ENCODE measurements at places on chromosomes 16 and 17.
A peak's percentile ranks its signal among the peaks of the same experiment; 100 is the strongest.

DNA sequence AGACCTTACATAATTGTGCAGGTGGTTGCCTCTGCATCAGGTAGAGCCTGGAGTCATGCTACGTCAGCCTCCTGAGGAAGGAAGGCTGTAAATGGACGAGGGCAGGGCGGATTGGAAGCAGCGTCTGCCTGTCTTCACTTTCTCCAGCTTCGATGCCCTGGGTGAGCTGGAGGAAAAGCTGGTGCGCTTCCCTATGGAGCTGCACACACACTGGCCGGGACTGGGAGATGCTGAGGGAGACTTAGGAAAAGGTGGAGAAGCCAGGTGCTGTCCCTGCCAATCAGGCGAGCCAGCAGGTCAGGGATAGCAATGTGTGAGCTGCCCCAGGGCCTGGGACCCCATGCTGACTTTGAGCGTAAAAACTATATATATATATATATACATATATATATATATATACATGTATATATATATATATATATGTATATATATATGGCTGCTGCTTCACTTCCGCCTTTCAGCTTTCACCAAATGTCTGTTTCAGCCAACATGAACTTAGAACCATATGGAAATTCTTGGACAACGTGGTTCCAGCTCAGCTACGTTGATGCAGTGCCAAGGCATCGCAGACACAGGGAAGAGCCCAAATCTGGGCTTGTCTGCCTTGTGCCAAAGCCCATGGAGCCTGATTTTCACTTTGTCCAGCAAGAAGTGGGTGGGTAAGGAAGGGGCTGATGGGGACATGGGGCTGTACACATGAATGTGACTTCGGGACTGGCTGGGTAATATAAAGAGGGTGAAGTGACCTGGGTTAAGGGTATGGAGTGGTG is 71.5 kb upstream of the NKD1 start:
- DNase-seq, result peak; percentile 81

GRCh38 chr17:31318298-31318801 is 3.1 kb downstream of the EVI2A start:
- peak; percentile 89 for DNase-seq

- no peak for DNase-seq
Measured at GRCh38 chr16:46727184-46727583, 21.0 kb downstream of the MYLK3 start.

DNA sequence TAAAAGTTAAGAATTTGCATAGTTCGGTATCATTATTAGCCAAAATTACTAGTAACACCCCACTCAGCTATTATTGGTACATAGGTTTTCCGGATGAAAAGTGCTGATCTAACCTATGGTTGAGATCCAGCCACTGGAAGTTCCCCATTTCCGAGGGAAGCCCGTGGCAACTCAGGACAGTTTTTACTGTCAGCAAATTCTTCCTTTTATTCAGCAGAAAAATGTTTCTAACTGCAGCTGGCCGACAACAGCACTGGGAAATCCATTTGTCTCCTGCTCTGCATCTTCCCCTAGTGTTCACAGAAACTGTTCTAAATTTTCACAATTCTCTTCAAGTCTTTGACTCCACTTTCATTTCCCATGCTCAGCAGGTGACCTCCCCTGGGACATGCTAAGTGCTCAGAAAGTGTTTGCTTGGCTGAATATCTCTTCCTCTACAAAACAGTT is 15.5 kb upstream of the MMD start:
- DNase-seq, result no peak

GRCh38 chr17:21165922-21166594 is 39.3 kb downstream of the DHRS7B start:
- DNase-seq, result no peak

DNA sequence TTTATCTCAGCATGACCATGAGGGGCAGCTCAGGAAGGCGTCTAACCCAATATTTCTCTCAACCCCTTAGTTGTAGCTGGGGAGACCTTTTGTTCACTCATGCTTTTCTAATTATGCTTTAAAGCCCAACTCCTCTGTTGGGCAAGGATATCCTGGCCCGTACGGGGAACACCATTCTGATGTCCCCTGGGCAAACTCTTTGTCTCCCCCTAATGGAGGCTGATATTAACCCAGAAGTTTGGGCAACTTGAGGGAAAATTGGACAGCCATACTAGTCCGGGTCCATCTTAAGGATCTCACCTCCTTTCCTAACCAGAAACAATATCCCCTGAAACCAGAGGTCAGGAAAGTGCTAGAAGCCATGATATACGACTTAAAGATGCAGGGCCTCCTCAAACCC is 143.7 kb upstream of the COX10 start:
- DNase-seq, result no peak

GRCh38 chr17:48929812-48930165 is 14.9 kb downstream of the SNF8 start:
- no peak for DNase-seq

DNA sequence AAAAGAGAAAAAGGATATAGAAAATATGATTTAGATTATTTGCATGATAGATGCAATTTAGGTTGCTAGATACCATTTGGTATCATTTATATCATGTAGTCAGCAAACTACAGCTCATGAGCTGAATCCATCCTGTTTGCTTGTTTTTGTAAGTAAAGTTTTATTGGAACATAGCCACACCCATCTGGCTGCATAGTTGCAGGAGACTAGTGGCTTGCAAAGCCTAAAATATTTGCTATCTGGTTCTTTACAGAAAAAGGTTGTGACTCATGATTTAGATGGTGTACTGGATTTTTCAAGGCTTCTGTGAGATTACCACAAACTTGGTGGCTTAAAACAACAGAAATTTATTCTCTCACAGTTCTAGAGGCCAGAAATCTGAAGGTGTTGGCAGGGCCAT is 49.9 kb downstream of the MAP2K4 start:
- no peak for DNase-seq

DNA sequence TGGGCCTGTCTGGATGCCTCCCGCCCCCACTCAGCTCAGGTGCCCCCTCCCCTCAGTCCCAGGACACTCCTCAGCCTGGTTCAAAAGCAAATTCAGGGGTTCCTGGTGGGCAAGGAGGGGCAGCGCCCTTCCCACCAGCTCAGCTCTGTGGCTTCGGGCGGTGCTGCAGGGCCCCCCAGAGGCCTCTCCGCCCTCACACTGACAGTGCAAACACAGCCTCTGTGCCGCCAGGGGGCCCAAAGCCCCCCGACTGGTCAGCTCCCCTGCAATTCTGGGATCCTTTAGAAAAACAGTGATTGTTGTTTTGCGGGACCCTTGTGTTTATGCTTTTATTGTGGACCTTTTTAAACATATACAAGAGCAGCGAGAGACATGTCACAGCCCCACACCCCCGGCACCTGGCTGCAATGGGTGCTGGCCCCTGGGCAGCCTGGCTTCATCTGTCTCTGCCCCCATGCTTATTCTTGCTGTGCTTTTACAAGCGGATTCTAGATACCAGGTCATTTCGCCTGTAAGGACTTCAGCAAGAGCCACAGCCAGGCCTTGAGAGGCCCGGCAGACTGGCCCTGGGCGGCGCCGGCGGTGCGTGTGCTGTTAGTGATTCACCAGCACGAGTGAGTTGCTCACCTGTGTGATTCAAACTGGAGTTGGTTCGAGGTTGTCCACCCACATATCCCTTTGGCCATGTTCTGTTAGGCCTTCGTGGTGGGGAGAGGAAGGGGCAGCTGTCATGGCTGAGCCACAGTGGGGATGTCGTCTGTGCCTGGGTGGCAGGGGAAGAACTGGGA is 21.2 kb downstream of the ZNF469 start:
- DNase-seq, result no peak

DNA sequence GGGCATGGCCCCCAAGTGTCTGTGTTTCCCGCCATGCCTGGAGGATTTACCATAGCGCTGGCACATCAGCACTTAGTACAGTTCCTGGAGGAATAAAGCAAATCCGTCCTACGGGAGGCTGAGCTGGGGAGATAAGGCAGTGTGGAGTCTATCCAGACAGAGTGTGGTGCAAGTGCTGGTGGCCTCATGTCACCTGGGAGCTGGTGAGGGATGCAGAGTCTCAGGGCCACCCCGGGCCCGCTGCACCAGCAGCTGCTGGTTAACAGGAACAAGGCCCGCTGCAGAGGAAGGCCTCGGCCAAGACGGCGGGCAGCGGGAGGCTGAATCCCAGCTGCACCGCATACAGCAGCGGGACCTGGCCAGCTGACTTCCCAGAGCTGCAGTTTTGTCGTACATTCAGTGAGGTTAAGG is 57.3 kb upstream of the CDC42EP4 start:
- DNase-seq, result no peak

DNA sequence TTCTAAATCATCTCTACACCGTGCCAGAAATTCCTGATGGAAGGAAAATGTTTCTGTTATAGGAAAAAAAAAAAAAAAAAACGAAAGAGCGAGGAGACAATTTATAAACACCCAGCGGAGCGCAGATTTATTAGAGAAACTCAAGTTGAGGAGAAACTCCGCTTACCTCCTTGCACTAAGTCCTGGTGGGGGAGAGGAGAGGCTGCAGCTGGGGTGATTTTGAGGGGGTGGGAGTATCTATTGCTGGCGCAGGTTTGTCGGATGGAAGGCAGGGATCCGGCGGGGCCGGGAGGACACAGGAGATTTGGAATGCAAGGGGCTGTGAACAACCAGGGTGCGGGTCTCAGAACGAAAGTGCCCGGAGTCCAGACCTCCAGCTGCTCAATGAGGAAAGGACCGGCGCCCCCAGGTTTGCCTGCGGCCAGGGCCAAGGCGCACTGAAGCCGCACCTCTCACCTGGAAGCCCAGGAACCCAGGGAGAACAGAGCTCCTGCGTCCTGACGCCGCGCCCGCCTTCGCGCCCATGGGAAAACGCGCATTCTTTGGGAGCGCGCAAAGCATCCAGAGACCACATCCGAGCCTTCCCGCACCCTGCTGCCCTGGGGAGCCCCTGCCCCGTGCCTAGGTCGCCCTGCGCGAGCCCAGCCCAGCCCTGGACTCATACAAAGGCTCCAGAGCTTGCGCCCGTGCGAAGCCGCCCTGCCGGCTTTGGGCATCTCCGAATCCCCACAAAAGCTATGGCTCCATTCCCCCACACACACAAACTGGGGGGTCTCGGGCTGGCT is 2.6 kb upstream of the HOXB8 start:
- DNase-seq, result no peak

GRCh38 chr16:86951831-86952598 is 365.2 kb downstream of the C16orf95 start:
- no peak for DNase-seq

GRCh38 chr16:55039511-55039910 is 108.8 kb downstream of the IRX5 start:
- DNase-seq, result no peak

DNA sequence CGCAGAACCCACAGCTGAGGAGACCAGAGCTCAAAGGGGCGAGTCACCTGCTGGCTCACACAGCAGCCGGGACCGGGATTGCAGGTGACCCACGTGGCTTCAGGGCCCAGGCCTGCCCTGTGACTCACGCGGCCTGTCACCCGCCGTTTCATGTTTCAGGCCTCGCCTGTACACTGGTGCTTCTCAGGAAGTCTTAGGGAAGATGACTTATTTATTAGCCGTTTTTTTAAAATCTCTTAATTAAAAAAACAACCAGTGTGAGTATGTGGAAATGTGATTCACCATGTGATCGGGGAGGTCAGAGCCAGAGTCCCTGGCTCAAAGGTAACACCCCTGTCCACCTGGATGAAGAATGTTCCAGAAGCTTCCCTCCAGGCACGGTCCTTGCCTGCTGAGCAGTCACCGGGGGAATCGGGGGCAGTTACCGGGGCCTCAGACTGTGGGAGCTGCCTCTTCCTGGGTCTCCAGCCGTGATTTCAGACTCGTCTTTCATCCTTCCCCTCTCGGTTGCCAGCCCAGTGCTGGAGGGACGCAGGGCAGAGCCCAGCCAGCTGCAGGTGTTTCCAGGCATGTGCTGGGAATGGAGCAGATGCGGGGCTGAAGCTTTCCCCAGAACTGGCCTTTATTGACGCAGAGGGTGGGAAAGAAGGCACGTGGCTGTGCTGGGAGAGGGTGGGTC is 49.3 kb downstream of the CMIP start:
- no peak for DNase-seq

DNA sequence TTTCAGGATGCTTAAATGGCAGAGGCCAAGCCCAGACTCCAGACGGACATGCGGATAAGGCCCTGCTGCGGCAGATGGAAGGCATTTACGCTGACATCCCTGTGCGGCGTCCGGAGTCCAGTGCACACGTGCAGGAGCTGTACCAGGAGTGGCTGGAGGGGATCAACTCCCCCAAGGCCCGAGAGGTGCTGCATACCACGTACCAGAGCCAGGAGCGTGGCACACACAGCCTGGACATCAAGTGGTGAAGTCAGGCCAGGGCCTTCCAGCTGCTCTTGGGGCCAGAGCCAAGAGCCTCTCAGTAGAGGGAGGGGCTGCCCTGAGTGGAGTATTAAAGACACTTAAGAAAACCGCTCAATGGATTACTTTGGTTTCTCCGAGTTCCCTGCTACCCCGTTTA is 29.4 kb downstream of the NARF start:
- no peak for DNase-seq

DNA sequence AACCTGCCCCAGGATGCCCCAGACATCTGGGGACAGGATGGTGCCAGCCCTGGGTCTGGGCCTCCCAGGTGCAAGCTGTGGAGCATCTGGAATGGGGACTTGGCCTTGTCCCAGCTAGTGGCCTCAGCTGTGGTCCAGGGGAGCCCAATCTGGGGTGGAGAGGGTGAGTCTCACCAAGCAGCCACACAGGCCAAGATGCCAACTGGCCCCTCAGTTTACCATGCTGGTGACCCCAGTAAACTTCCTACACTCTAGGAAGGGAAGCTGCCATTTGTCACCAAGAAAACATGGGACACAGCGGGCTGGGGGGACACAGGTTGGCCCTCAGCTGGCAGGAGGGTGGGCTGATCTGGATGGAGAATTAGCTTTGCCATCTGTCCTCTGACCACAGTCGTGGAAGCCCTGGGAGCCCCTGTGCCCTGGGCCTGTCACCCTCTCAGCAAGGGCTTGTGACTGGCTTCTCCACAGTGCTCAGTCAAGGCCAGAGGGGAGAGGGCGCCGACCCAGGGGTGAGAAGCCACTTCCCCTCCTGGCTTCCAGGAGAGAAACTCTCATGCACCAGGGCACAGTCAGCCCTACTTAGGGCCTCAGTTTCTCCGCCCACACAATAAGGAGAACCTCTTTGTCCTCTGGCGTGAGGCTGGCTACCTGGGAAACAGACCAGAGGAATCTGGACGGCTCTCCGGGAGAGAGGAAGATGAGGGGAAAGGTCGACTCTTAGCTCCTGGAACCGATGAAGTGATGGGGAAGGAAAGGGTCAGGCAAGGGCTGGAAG is 126.4 kb upstream of the SMURF2 start:
- DNase-seq, result no peak

DNA sequence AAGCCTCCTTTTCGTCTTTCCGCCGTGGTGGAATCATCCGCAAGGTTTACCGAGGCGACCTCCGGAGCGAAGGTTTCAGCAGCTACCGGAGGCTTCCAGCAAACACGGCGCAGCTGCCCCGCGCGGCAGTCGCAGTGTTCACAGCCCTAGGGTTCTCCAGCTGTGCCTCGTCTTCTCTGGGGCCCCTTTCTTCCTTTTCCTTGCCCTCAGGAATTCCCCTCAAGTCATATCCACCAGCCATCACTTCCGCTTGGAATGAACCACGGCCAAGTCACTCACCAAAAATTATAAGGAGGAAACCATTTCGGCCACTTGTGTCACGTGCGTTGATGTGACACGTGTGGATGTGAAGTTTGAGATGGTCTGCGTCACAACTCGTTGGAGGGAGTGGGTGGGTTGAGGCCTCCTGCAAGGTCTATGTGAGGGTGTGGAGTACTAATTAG is 636 bp upstream of the ERN1 start:
- DNase-seq, result no peak

GRCh38 chr17:31488982-31489294 is 97.5 kb downstream of the RAB11FIP4 start:
- no peak for DNase-seq

- DNase-seq, result no peak
Measured at GRCh38 chr17:8855477-8856204, 11.8 kb downstream of the PIK3R6 start.

GRCh38 chr16:81554979-81555378 is 110.4 kb downstream of the CMIP start:
- DNase-seq, result no peak

Measured in G401 (cell line).